ENCODE measurements at places on chromosomes 4 and X.

- no peak for DNase-seq
Measured at GRCh38 chrX:135984791-135985156, 461 bp upstream of the SLC9A6 start.

DNA sequence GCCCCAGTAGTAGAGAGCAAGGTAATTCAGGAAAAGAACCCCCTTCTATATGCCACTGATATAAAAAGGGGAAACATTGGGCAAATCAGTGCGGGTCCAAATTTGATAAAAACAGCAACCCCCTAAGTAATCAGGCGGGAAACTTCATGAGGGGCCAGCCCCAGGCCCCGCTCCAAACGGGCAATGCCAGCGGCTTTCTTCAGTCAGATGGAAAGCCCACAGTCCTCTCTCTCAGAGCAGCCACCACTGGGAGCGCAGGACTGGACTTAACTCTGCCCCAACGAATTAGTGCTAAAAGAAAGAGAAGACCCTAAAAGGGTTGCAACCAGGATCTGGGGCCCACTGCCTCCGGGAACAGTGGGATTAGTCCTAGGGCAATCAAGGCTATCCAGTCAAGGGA is 9.9 kb downstream of the MAGEA11 start:
- no peak for DNase-seq

GRCh38 chrX:19686876-19687275 is 171.6 kb upstream of the MAP3K15 start:
- no peak for DNase-seq

GRCh38 chr4:171565130-171565788 is 247.9 kb upstream of the GALNTL6 start:
- DNase-seq, result no peak

DNA sequence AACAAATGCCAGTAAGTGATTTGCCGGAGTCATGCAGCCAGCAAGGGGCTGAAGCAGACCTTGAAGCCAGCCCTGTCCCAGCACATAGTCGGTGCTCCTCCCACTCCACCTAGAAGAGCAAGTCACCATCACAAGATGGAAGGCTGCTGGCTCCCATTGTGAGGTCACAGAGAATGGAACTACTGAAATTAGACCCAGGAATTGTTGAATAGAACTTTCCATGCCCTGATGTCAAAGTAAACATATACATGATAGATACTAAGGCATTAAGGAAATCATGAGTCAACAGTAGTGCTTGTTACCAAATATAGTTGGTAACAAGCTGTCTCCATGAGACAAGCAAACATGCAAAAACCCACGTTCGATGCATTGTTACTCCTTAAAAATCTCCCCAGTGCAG is 177.1 kb upstream of the MID1 start:
- no peak for DNase-seq

DNA sequence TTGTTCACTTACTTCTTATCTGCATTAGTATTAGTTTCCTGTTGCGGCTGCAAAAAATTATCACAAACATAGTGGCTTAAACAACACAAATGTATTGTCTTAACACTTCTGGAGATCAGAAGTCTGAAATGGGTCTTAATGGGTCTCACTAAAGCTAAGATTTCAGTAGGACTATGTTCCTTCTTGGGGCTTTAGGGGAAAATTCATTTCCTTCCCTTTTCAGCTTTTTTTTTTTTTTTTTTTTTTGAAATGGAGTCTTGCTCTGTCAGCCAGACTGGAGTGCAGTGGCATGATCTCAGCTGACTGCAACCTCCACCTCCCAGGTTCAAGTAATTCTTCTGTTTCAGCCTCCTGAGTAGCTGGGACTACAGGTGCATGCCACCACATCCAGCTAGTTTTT is 78.1 kb upstream of the KLF3 start:
- DNase-seq, result no peak

DNA sequence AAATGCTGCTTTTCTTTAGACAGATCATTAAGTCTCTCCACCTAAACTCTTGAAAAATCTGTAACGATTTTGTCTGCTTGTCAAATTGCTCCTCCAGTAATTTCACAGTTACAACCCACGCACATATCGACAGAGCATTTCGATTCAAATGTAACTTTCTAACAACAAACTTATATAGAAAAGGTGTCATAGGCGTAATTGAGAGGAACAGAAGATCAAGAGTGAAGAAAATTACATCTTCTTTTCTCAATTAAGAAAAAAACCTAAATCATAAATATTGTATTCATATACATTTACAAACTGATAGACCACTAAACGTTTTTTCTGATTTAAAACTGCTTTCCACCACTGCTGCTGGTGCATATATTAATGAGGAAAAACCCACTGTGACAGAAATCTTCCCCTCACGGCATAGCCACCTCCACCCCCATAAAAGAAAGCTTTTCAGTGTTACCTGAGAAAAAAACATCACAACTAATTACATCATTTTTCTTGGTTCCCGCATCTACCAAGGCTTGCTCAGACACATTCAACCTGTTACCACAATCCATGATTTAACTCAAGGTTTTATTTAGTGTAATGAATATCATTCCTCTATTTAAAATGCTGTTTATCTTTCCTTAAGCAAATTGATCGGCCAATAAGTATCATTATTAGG is 1.9 kb downstream of the GPM6A start:
- DNase-seq, result no peak

DNA sequence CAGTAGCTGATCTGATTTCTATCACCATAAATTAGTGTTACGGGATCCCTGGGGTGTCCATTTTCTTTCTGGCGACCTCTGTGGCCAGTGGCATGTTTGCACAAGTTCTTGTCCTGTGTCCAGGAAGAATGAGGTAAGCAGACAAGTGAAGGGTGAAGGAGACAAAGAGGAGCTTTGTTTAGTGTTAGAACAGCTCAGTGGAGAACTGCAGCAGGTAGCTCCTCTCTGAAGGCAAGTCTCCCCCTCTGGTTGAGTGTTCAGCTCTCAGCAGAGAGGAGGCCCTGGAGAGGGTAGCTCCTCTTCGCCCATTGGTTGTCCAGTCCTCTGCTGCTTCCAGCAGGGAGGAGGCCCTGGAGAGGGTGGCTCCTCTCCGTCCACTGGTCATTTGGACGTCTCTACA is 47.2 kb downstream of the DMP1 start:
- no peak for DNase-seq

- DNase-seq, result no peak
Measured at GRCh38 chr4:79088946-79089691, 149.9 kb upstream of the PAQR3 start.

DNA sequence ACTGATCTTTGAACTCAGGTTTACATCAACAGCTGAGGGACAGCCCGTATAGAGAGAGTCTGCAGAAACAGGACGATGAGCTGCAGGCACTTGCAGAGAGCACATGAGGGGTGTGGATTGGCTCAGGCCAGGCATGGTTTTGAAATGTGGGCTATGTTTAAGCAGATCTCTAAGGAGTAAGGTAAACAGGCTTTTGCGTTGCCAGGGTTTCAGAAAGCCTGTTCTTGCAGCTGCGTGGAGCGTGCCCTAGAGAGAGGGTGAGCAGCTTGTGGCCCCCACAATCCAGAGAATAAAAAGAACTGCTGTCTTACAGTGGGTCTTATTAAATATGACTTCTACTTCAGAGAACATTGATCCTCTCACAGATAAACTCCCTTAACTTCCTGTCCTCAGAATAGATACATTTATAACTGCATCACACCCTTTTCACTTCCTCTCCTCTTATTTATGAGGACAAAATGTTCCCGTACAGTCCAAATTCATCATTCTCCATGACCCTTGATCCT is 64.1 kb downstream of the TMA16 start:
- DNase-seq, result no peak

DNA sequence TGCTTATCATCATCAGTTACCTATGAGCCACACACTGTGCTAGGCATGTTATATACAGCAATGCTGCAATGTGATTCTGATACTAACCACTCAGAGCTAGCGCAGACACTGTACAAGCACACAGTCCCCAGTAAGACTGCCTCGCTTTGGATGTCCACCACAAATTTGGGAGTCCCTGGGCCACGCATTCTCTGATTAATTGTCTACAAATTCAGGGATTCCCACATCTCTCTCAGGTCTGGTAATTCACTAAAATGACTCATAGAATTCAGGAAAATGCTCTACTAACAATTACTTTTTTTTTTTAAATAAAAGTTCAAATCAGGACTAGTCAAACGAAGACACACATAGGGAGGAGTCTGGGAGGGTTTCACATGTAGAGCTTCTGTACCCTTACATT is 652.1 kb upstream of the AADAT start:
- DNase-seq, result no peak

DNA sequence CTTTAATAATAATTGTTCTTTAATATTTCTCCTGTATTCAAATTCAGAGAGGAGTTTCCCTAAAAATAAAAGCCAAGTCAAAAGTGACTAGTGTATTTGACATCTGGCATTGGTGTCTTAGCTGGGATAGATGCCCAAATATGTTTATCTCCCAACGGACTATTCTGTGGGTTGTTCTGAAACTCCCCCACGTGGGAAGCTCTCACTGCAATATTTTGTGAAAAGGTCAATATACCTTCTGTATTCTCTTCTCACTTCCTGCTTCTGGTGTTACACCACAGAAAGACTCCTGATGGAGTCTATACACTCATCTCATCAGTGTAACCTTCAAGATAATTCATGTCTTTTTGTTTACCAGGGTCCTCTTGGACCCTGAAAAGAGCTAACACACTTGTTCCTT is 2052.8 kb upstream of the TENM3 start:
- DNase-seq, result no peak

- no peak for DNase-seq
Measured at GRCh38 chrX:13955975-13956374, 73.7 kb downstream of the GEMIN8 start.

Data from prostate gland (tissue), 2 donors.